ENCODE measurements at places on chromosomes 12 and 14.

- DNase-seq: no peak
Observed at GRCh38 chr12:130714591-130715149, 1.4 kb downstream of the RIMBP2 start.

DNA sequence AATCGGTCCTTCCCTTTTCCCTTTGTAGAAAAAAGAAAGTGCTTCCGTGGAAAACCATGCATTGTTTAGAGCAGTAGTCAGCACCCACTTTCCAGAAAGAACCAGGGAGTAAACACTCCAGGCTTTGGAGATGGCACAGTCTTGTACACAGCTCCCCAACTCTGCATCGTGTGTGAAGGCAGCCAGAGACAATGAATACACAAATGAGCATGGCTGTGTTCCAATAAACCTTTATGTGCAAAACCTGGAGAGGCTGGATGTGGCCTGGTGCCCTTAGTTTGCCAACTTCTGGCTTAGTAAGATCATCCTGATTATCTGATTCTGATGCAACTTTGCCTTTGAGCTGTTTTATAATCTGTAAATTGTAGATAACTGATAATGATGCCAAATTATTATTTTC is 463.4 kb upstream of the TMEM132C start:
- no peak for DNase-seq

DNA sequence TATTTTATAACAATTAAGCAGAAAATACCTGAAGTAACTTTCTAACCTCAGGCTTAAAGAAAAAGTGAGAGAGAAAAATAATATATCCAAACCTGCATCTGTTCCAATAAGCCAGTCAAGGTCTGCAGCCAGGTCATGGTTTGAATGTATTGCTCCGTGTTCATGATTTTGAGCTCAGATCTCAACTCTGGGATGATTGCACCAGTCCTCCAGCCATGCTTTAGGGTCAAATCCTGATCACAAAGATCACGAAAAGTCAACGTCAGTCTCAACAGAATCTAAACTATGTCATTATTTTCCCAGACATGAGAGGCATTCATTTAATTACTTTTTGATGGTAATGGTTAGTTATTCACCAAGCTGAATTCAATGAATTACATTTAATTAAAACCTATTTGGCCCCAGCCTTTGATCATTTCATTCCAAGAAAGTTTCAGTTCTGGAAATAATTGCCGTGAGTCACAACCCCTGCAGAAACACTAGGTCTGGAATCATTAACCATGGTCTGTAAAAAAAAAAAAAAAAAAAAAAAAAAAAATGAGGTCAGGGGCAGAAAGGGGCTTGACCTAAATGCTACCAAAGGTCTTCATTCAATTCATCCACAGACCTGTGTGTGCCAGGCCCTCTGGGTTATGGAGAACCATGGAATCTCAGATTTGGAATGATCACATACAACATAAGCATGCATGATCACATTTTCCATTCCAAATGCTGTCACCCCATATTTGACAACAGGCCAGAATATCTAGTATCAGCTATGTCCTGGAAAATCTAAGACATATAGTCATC is 55.6 kb downstream of the NT5DC3 start:
- DNase-seq: no peak

- DNase-seq: no peak
Observed at GRCh38 chr12:15293731-15294130, 28.6 kb upstream of the PTPRO start.

DNA sequence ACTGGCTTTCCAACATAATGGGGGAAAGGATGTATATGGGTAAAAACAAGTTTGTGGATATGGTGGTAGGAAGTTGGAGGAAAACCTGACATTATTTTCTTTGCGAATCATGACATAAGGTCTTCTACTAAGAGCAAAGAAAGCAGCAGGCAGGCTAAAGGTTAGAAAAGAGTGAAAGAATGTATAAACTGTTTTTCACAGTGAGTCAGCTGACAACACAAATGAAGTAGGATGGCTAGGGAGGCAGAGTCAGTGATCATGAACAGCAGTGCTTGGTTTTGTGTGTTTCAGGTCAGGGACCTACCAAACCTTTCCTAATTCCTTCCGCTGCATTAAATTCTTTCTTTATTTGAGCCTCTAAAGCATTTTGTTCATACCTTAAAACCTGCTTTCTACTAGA is 46.3 kb upstream of the CATSPERB start:
- no peak for DNase-seq

GRCh38 chr12:106300761-106301160 is 1.8 kb upstream of the TCP11L2 start:
- peak; percentile 65 for DNase-seq

GRCh38 chr14:23793532-23793931 is 157.4 kb downstream of the DHRS2 start:
- DNase-seq: no peak

DNA sequence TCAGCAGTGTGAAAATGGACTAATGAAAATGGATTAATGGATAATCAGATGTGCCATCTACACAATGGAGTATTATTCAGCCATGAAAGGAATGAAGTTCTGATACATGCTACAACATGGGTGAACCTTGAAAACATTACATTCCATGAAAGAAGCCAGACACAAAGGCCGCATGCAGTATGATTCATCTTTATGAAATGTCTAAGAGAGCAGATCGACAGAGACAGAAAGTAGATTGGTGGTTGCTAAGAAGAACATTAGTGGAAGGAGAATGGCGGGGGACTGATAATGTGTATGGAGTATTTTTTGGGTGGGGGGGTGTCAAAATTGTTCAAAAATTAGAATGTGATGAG is 47.3 kb downstream of the PRKAB1 start:
- DNase-seq: no peak

GRCh38 chr14:71804992-71805391 is 127.2 kb upstream of the RGS6 start:
- no peak for DNase-seq

DNA sequence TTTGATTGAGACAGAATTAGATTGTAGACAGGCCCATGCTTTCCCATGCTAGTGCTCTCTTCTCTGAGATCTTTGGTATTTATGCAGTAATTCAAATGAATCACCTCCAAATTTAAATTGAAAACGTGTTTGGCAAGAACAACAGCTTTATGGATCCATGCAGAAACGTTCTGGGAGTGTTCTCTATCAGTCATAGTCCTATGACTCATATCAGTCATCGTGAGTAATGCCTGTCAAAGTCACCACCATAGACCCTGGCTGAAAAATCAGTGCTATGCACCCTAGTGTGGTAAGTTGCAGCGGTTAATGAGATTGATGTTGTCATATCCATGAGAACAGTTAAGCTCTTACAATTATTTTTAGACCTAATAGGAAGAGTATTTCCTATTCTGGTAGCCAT is 90.1 kb upstream of the FOXG1 start:
- DNase-seq: no peak

DNA sequence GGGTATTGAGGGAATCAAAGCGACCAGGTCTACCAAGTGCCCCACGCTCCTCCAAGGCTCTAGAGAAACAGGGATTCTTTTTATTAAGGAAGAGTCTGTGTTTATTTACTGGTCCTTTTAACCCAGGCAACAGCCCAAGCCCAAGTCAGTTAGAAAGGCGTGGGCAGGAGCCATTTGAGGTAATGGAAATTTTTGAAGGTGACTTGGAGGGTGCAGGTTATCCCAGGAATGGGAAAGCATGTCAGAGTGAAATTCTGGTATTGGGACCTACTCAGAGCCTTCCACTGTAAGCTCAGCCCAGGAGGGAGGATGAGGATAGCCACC is 2.9 kb downstream of the SLC6A12 start:
- no peak for DNase-seq

DNA sequence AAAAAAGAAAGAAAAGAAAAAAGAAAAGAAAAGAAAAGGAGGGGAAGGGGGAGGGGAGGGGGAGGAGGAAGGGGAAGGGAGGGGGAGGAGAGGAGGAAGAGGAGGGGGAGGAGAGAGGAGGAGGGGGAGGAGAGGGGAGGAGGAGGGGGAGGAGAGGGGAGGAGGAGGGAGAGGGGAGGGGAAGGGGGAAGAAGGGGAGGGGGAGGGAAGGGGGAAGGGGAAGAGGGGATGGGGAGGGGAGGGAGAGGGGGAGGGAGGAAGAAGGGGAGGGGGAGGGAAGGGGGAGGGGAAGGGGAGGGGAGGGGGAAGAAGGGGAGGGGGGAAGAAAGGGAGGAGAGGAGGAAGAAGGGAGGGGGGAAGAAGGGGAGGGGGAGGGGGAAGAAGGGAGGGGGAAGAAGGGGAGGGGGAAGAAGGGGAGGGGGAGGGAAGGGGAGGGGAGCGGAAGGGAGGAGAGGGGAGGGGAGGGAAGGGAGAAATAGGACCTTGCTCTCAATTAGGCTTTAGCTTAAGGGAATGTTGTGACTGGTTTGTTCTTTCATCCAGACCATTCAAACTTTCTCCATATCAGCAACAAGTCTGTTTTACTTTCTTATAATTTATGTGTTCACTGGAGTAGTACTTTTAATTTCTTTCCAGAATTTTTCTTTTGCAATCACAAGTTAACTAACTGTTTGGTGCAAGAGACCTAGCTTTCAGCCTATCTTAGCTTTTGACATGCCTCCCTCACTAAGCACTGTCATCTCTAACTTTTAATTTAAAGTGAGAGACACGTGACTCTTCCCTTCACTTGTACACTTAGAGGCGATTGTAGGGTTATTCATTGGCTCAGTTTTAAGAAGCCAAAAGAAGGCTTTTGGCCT is 76.5 kb upstream of the EGLN3 start:
- DNase-seq: no peak

DNA sequence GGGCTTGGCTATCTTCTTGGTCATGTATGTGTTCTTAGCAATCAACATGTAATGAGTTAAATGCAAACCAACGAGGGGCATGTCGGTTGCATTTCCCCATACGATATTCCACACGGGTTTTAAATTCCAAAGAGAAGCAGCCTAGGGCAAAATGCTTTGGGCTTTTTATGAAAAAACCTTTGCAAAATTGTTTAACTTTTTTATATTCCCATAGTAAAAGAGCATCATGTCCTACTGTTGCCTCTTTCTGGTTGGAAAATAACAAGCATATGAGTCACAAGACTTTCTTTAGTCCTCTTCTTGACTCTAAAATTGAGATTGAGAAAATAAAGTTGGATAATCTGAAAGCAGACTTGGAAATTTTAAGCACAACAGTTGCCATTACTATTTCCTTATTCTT is 3.8 kb upstream of the DIO2 start:
- DNase-seq: no peak

- DNase-seq: no peak
Observed at GRCh38 chr12:41881891-41882805, 262.5 kb downstream of the GXYLT1 start.

- DNase-seq: no peak
Observed at GRCh38 chr14:101230161-101230850, 326.8 kb upstream of the RTL1 start.

- DNase-seq: peak; percentile 54
Observed at GRCh38 chr14:20631880-20632389, 9.6 kb downstream of the OR6S1 start.

GRCh38 chr12:75439930-75440329 is 40.6 kb upstream of the GLIPR1 start:
- no peak for DNase-seq

DNA sequence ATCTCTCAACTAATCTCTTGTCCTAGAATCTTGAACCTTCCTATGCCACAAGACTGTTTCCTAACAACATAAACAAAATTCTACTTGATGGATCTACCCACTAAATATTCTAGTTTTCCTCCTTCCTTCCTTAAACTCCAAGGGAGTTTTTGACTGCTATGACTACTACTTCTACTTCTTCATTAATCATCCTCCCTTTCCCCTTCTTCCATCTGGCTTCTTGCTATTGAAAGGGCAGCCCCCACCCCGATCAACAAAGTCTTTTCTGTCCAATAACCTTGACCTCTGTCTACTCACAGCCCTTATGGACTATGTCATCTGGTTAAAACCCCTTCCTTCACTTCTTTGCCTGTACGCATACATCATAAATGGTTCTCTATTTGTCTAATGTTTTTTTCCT is 5.6 kb downstream of the LTA4H start:
- no peak for DNase-seq

DNA sequence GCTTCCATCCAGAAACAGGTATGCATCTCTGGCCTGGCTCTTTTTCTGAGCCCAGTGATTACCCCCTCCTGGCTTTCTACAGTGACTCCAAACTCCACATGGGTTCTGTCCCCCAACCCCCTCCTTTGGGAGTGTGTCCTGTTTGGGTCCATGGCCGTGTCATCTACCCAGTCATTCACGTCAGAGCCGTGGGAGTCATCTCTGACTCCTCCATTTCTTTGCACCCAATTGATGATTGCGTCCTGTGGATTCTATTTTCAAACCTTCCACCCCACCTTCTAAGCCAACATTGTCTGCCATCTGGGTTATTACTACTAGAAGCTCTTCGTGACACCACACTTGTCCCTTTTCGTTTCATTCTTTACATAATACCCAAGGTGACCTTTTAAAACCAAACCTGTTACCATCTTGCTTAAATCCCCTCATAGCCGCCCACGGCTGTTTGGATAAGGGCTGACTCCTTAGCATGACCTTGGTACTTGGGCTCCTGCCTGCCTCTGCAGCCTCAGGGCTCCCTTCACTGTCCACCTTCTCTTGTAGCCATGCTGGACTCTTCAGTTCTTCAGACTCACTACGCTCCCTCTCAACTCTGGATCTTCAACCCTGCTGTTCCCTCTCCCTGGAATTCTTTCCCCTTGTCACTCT is 38.1 kb upstream of the NT5DC3 start:
- DNase-seq: no peak

DNA sequence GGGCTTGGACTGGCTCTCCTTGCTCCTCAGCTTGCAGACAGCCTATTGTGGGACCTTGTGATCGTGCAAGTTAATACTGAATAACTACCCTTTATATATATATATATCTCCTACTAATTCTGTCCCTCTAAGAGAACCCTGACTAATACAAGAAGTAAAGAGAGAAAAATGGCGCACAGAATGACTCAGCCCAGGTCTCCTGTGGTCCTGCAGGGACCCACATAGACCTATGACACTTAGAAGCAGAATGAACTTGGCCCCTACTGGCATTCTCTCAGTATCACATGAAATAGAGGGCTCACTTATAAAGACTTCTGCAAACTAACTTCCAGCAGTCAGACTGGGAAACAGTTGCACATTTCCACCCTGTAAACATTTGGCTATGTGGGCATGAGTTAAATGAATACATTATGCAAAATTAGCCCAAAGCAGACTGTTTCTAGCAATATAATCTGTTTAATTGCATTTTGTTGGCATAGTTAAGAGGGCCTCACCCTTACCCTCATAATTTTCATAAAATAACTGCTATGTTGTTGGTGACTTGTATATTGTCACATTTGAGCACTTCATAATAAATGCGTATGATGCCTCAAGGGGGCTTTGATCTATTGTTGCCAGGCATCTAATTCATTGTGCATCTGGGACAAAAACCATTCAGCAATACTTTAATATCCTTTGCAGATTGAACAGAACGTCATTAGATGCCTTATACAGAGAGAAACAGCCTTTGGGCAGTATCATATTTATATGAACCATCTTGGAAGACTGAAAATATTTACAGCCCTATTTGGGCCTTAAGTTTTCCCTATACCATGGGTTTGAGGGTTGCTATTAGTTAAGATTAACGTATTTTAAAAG is 349.7 kb upstream of the DIO2 start:
- DNase-seq: no peak

DNA sequence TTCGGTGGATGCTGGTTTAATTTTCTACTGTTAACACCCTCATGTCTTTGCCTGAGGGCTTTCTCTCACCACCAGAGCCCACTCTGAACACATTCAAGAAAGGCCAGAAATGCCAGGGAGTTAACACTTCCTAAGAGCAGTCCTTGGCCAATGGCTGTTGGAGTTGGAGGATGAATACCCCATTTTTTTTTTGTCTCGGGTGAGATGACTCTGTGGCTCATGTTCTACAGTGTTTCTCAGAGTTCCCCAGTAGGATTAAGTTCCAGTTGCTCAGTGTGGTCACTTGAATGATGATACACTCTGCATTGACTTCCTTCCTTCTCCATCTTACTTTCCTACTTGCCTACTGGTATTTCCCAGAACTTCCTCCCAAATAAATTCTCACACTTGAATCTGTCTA is 65.8 kb downstream of the FOS start:
- DNase-seq: no peak

Data from PC-9 (cell line).